ENCODE measurements at places on chromosomes 6 and 20.

- no peak for DNase-seq
These were observed 7.5 kb upstream of the ELOVL4 start for GRCh38 chr6:79954849-79955248.

GRCh38 chr6:140817176-140817575, 1315.5 kb upstream of the GJE1 start:
- DNase-seq, result no peak

DNA sequence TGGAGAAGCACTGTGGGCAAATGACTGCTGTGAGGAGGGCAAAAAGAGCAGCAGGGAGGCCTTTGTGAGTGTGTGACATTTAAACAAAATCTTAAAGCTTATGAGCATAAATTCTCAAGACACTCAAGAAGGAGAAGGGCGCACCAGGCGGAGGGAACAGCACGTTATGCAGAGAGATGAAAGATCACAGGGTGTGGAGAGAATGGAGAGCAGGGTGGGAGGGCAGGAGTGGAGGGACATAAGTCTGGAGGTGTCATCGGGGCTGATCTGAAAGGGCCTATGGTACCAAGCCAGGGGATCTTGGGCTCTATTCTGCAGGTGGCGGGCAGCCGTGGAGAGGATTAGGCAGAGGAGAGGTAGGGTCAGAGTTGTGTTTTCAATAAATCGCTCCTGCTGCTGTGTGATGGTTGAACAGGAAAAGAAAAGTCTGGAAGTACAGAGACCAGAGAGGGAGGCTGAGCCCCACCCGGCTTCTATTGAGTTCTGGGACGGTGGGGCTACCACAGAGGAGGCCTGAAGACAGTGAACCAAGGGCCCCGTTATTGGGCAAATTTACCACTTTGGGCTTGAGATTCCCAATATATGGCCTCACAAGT, 24.3 kb upstream of the DLGAP4 start:
- DNase-seq, result no peak

DNA sequence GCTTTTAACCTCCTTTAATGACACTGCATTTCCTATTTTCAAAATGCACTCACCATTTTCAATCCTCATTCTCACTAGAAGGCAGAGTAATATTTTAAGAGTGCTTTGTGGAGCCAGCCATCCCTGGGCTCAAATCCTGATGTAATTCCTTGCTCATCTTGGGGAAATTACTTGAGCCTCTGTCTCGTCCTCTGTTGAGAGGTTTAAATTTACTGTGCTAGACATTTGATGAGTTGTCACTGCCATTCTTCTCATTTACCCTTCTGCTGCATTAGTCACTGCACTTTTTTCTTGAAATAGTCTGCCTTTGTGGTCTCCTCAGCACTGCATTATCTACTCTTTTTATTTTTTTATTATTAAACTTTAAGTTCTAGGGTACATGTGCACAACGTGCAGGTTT, 150.0 kb upstream of the HDDC2 start:
- no peak for DNase-seq

DNA sequence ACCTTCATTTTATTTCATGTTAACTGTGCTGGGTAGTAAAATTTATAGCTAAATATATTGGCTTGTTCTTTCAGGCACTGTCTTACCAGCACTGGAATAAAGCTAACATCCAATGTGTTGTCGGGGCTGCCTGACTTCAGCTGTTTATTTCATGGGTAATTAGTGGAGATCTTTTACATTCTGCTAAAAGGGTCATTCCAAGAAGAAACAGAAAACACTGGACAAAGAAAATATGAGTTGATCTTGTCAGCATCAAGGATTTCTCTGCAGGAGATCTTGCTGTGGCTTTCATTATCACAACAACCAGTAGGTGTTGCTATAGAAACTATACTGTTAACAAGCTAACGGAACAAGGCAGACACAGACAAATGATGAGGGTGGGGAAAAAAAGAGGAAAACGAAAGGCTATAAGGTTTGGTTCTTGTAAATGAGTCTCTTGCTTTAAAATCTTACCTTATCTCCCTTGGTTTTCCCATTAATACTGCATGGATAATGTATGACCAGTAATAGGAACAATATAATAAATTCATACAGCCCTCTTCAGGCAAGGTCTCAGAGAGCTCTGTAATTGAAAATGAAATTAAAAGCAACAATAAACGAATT, 206.8 kb downstream of the SIM1 start:
- no peak for DNase-seq

DNA sequence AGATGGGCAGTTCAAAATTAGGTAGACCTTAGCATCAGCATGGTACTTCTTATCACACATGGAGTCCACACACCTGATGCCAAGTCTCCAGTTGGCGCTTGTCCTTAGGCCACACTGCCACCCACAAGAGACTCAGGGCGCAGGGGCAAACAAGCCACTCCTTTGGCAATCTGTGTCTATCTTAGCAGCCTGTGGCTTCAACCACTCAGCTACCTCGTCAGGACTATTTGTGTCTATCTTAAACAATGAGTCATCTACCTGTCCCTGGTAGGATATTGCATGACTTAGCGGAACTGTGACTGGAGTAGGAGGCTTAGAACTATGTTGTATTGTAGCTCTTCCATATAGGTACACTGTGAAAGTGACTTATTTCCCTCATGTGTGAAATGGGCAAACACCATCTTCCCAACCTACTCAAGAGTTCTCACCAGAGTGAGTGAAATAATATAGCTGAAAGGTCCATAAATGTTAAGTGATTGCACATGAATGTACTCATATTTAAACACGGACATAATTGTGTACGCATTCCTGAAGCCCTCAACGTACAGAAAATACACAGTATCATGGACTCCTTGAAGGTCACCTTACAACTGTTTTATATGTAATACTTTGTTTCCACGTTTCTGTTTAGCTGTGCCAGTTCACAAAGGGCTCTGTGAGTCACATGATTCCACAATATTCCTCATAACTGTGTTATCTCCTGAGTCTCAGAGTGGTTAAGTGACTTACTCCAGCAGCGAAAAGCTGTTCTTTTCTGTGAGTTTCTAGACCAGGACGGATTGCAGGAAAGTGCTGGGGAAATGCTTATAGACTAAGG, 1.6 kb downstream of the TRIM27 start:
- DNase-seq, result peak; percentile 27

GRCh38 chr6:50549026-50549425, 164.3 kb upstream of the TFAP2D start:
- no peak for DNase-seq

GRCh38 chr6:158521759-158522158, 38.1 kb upstream of the TMEM181 start:
- DNase-seq, result no peak

GRCh38 chr20:17568972-17569521, 828 bp upstream of the DSTN start:
- DNase-seq, result peak; percentile 92

DNA sequence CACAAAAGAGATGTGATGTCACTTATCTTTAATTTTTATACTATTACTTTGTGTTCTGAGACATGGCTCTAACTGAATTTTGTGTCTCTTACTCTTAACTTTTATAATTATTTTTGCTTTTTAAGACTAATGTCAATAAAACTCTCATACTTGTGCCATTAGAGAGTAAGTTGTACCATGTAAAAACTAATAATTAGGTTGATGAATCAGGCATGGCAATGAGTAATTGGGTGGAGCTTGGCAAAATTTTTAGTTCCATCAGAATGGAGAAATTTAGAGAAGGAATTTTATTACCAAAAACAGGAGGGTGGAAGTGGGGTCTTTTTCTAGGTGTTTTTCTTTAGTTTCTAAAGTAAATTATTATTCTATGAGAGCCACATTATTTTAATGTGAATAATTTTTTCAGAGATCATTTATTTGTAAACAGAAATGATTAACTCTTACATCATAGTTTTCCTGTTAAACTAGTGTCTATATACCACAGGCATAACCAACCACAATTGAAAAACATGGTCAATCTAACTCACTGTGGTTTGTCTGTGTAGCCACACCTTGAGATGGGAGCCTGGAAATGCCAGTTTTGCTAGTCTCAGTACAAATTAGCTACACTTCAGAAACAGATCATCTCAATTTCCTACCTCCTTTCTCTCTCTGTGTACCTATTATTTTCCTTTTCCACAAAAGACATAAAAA, 51.8 kb downstream of the ELOVL4 start:
- no peak for DNase-seq

DNA sequence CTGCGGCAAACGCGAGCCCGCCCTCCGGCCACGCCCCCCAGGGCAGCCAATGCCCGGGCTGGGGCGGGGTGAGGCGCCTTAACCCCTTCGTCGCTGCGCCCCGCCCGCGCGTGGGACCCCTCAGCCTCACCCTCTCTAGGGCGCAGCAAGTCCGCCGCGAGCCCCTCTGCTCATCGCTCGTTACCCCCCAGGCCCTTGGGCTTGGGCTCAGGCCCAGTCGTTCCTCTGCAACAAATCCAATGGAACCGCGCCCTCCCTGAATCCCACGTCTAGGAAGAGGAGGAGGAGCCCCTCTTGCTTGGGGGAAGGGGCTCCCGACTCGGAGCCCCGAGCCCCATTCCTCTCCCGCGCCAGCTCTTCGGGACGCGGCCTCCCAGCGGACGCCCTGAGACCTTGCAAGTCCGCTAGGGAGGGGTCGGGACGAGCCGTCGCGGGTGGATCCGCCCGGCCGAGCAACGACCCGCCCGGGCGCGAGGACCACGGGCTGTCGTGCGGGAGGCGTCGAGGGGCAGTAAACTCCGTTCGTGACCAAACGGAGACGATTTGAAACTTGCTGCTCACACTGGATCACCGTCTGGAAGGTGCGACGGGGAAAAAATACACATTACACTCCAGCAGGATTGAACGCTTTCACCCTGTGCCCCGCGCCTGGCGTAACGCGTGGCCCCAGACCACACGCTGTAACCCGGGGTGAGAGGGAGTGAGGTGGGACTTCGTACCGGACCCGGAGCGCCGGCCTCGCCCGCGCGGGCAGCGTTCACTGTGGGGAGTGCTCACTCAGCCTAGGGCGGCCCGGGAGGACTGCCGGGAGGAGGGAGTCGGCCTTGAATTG, 477 bp upstream of the LZTS3 start:
- peak; percentile 99 for DNase-seq

DNA sequence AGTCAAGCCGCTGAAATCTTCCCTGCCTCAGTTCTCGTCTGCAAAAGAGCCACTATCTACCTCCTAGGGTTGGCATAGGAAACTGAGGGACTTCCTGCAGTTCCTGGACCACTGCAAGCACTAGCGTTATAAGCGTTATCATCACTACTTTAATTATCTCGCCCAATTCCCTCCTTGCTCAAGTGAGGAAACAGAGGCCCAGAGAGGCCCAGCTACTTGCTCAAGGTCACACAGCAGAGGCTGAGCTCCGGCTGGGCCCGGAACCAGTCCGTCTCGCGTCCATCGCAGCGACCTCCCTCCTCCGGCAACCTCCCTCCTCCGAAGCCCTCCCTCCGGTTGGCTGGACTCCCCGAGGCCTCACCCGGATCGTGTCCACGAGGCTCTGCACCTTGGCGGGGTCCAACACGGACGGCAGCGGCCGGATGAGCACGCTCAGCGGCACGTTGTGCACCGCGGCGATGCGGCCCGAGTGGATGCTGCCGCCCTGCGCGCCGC, 338 bp downstream of the SRXN1 start:
- DNase-seq, result no peak

- no peak for DNase-seq
These were observed 4.5 kb downstream of the DLL1 start for GRCh38 chr6:170286246-170286933.

DNA sequence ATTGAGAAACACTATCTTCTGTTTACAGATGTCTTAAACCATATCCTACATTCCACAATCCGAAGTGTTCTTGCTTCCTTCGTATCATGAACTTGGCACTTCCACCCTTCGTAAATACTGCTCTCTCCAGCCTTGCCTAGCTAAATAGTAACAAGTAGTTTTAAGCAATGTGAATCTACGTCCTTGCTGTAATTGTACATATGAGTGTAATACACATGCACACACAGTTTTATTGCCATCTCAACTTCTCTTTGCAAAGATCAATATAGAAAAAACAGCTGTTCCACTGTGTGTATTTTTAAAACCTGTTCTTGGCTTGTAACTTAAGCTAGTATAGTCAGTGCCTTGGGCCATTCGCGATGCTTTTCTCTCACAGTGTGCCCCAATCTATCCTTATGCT, 1524.7 kb downstream of the GRIK2 start:
- DNase-seq, result no peak

DNA sequence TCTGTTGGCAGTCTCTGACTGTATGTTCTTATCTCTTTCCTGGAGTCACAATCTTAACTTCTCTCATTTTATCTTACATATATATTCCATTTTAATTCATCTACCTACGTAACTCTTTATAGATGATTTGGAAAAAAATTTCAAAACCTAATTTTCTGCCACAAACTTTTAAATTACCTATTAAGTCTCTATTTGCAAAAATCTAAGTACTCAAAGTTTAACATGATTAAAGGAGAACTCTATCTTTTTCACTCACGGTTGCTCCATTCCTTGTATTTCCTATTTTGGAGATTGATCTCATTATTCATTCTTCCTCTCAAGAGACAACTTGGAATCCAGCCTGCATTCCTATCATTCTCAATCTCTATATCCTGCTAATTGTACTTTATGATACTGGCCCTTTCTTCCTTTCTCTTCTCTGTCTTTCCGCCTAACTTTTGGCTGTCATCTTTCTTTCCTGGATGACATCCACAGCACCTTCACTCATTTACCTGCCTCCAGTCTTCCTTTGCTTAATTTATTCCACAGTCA, 1071.1 kb upstream of the CITED2 start:
- DNase-seq, result peak; percentile 49

Measured in GM03348 (cell line).